ENCODE measurements at places on chromosomes 3 and 15.

DNA sequence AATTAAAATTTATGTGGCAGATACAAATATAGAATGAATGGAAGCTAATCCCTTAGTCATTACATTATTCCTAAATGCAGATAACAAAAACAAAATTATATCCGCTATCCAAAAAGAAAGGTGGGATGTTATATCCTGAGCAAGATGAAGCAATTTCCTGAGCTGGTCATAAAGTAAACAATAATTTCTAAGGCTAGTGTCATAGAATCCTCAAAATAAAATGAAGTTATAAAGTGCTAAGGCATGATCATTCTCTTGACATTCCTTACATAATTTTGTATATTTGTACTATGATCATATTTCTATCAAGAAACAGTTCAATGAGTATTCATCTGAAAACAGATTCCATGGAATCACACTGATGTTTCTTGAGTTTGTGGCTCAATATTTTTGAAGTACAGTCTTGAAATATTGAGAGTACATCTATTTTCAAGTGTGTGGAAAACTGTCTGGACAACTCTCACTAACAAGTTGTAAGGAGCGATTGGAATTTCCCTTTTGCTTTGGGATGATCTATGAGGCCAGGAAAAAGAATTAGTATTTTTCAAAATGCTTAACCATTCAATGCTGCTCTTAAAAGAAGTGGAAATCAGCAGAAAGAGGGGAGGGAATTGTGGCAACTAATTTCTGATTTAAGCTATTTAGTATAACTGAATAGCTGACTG lies 92.4 kb downstream of the ABI3BP start:
- no peak for DNase-seq

GRCh38 chr3:49636883-49637609 lies 37.1 kb upstream of the APEH start:
- DNase-seq = no peak

DNA sequence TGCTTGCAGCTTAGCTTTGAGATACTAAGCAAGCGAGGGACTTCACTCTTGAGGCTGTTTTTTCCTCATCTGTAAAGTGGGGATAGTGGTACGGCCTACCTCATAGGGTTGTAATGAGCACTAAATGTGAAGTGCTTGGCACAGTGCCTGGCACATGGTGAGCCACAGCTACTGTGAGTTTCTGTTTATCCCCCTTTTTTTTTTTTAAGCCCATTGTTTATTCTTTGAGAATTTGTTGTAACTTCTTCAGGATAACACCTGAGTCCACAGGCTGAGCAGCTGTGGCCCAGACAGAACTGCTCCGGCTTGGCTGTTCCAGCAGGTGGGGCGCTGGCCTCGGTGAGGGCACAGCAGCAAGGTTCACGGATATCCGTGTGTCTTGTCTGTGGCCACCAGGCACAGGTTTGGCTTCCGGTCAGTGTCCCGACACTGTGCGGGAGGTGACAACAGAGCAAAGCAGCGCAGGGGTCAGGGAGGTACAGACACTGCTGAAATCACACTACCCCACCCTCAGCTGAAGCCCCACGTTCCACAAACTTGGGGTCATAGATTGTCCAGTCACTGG lies 7.3 kb upstream of the ISG20 start:
- DNase-seq = no peak

GRCh38 chr3:71254281-71255057 lies 329.1 kb downstream of the FOXP1 start:
- no peak for DNase-seq

DNA sequence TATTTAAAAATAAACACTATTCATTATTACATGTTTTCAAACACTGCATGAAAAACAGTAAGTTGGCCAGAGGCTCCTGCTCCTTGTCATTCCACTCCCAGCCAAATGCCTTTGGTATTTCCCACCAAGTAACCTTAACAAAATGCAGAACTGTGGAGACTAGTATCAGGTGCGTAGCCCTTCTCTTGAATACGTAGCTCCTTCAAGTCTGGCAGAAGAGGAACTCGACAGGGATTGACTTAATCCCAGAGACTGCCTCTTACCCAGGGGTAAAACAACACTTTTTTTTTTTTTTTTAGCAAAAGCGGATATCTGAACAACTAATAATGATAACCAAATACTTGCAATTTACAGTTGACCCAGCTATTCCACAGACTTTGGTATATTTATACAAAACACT lies 738 bp downstream of the COMMD2 start:
- no peak for DNase-seq

DNA sequence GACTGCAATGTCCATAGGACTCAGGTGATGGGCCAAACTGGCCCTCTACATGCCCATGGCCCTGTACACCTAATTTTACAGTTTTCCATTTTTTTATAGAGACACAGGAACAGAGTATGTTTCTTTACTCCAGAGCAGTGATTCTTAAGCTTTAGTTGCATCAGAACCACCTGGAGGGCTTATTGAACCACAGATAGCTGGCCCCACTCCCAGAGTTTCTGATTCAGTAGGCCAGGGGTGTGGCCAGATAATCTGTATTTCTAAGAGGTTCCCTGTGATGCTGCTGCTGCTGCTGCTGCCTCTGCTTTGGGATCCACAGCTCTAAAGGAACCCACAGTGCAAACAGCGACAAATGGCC lies 5.1 kb downstream of the RBP1 start:
- DNase-seq = no peak

DNA sequence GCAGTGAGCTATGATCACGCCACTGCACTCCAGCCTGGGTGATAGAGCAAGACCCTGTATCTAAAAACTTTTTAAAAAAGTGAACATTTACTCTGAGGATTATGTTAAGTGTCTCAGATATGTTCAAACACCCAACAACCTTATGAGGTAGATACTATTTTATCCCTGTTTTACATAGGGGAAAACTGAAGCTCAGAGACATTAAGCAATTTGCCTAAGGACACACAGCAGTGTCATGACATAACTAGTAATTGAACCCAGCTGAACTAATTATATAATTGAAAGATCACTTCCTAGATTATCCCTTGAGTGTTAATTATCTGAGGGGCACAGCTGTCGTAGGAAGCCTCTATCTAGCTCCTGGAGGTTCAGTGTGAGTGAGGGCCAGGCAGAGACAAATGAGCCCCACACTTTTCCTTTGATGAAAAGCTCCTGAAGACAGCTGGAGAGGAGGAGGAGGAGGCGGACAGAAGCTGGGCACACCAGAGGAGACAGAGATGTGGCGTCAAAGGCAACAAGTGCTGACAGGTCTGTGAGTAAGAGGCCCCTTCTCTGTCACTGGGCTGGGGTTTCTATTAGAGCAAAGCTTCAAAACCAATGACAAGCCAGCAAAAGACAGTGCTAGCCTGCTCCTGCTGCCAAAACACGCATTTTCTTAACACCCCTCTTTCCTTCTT lies 20.5 kb downstream of the TRH start:
- no peak for DNase-seq

GRCh38 chr15:69983696-69984265 lies 113.9 kb downstream of the TLE3 start:
- no peak for DNase-seq

DNA sequence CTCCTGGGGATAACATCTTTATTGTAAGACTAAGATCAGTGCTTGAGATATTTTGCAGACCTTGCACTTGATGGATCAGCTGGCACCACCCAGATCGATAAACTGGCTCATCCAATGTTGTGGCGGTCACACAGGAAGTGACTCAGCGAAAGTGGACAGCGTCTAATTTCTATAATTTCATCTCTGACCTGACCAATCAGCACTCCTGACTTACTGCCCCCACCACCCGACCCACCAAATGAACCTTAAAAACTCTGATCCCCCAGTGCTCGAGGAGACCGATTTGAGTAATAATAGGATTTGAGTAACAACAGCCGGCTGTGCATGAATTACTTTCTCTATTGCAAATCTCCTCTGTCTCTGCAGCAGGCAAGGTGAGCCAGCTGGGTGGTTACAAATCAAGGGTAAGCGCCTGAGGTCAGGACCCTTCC lies 62.7 kb upstream of the RNU6-1 start:
- DNase-seq = no peak

DNA sequence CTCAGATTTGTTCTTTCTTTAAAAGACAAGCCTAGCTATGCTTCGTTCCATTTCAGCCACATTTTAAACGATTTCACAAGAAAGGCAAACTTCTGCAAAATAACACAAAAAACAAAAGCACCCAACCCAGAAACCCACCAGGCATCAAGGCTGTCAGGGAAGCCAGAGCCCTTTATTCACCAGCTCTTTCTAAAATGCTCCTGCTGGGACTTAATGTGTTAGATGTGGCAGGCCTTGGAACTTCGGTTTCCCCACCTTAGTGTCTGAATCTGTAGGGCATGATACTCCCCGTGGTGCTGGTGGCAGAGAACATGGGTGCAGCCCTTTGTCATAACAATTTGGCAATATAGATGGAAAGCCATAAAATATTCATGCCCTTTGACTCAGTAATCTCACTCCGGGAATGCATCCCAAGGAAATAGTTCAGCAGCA lies 56.8 kb upstream of the LCTL start:
- no peak for DNase-seq

GRCh38 chr15:70486451-70487386 lies 276.6 kb downstream of the UACA start:
- no peak for DNase-seq

GRCh38 chr3:33004961-33005360 lies 53.5 kb downstream of the CCR4 start:
- DNase-seq = no peak

DNA sequence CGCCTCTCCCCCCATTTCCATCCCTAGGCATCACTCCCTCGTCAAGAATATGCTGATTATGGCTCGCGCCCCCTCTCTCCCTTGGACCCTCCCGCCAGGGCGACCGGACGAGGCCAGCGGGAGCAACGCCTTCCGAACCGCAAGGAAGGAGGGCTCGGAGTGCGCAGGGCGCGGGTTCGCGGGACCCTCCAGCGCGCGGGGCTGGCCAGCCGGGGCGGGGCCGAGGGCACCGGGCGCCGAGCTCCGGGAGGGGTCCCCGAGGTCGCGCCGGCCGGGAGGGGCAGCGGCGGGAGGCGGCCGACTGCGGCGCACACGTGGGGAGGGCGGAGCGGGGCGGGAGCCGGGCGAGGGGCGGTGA lies 483 bp downstream of the EHD4 start:
- no peak for DNase-seq

DNA sequence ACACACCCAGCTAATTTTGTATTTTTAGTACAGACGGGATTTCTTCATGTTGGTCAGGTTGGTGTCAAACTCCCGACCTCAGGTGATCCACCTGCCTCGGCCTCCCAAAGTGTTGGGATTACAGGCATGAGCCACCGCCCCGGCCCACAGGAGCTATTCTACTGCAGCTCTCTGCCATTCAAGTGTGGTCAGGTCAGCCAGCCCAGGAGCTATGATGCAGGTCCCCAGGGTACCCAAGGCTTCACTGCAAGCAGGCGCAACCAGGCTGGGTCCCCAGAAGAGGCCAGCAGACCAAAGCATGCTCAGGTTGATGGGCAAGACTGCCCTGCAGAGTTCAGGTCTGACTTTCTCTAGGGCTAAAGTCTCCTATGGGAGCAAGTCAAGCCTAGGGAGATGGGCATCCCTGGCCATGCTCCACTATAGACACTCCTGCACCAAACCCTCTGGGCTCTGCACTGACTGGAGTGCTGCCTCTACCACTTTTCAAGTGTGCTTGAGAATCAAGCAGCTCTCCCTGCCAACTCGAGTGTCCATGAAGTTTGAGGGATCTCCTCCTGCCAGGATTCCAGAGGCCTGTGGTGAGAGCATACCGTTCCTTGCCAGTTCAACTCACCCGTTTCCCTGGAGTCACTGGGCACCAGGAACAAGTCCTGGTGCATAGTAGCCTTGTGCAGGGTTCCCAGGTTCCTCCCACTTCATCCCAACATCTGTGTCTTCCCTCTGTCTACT lies 30.9 kb downstream of the MYO9A start:
- DNase-seq = no peak

DNA sequence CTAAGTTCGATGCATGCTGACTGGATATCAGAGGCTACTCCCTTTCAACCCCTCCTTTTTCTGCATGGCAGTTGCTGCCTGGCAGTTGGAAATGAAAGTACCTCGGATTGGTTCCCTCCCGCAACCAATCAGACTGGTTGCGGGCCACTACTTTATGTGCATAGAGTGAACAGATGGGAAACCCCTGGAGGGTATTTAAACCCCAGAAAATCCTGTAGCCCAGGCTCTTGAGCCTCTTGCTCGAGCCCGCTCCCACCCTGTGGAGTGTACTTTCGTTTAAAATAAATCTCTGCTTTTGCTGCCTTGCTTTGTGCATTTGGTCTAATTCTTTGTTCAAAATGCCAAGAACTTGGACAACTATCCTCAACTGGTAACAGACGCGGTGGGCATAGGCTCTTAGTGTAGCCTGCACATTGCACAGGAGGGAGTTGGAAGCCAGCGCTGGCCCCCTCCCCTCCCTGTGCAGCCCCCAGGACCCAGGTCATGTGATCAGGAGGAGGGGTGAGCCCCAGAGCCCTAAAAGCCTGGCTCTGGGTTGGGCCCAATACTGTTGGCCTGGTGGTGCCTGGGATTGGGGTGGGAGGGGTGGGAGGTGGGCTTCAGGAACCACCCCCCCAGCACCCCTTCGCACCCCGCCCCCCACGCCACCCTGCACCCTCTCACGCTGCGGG lies 26.8 kb downstream of the RHCG start:
- no peak for DNase-seq

- no peak for DNase-seq
Measured at GRCh38 chr3:81837071-81837593, 75.7 kb upstream of the GBE1 start.

DNA sequence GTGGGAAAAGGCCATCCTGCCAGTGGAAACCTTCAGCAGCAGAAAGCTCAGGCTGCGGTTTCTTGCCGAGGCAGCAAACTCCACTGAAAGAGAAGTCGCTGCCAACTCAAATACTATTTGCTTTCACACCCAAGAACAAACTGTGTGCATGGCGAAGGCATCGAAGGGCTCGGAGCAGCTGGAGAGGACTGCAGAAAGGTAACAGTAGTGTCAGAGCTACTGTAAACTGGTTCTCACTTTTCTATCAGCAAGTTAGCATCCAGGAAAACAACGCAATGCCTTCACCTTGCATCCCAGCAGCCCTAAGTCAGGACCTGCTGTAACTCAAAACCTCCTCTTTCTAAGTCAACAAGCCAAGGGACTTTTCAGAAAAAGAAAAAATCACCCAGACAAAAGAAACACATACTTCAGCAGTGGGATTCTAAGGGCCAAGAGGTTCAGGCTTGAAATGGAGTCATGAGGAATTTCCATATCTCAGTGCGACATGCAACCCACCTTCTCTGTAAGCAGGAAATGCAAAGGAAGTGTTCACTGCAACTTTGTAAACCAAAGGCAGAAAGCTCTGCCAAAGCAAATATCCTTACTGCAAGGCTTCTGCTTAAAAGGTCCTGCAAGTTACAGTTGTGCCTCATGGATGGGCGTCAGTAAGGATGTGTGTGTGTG lies 193.5 kb downstream of the FOXP1 start:
- DNase-seq = no peak

GRCh38 chr15:90352107-90352893 lies at the start of gene ZNF774:
Gene ZNF774, plus strand, starts transcription at chr15:90352284. Its CDS starts 2,377 bp downstream, at chr15:90354661.
- peak; percentile 77 for DNase-seq

- no peak for DNase-seq
Measured at GRCh38 chr3:149657926-149658743, at the start of gene WWTR1. Gene WWTR1, minus strand, starts transcription at chr3:149658025. Its CDS starts 719 bp downstream, at chr3:149657306.

DNA sequence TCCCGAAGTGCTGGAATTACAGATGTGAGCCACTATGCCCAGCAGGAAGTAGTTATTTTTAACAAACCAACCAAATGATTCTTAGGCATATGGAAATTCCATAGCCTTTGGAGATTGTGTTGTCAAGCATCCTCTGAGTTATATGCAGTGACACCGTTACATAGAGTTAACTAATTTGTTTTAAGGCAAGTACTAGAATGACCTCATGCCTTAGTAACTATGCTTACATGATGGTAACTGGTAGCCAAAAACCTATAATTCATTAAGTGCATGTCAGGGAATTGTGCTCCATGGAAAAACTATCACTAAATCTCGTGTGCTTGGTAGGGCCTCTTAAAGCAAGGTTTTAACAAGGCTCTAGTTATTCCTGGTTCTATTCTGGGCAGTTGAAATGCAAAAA lies 392.8 kb downstream of the TUSC7 start:
- no peak for DNase-seq
